HTR-8/SVneo (cell line): ENCODE measurements at places on chromosomes 5 and 9.
A peak's percentile ranks its signal among the peaks of the same experiment; 100 is the strongest.

DNA sequence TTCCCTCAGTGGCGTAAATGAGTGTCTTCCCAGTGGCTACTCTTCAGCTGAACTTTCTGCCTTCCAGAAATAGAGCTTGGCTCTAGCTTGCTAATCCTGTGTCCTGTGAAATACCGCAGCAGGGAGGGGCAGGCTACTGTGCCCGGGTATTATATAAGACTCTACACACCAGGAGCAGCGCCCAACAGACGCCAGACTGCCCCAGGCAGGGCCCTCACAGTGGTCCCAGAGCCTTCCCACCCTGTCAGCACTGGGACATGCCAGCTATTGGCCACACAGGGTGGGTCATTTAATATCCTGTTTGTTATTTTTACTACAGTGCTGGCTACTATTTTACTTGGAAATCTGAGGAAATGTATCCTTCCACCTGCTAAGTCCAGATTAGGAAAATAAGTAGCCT lies 121.0 kb downstream of the FEM1C start:
- DNase-seq: no peak

DNA sequence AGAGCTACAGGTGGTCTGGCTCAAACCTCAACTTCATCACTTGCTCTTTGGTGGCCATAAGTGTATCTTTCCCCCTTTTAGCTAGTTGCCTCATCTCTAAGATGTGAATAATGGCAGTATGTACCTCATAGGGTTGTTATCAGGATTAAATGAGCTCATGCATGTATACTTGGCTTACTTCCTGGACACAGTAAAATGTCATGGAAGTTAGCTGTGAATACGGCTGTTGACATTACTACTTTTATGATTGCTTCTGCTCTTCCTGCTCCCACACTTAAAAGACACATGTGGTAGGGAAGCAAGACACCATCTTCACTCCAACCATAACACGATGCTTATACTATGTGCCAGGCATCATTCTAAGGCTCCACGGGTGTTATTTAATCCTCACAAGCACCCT lies 114.5 kb upstream of the GPR151 start:
- no peak for DNase-seq

- no peak for DNase-seq
These were observed 108.1 kb upstream of the IL6ST start for GRCh38 chr5:56102889-56103288.

DNA sequence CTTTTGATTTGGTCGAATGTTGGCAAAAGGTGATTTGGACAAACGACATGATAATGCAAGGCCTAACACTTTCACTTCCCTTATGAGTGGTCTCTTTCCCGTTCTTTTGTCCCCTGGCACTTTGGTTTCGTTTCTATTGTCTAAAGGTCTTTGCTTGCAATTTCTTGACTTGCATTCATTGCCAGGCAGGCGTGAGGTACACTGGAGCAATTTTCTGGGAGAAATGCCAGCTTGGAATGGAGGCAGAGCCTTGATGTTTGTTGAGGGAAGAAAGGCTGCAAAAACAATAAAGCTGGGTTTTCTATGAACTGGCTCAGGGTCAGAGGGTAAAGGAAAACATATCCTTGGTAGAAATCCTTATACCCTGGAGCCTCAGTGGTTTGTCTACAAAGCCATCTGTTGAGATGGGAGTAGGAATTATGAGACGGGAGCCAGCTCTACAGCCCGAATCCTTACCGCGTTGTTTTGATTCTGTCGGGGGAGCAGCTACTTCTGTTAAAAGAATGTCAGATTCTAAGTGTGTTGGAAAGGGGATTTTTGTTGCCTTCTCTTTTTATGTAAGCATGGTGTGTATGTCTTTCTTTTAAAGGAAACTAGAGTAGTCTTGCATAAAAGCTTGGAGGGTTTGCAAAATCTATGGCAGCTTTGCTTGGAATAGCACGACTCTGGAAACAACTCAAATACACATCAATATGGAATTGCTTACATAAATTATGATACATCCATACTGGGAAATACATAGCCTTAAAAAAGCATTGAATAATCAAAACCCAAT lies 158.9 kb downstream of the RMI1 start:
- no peak for DNase-seq

DNA sequence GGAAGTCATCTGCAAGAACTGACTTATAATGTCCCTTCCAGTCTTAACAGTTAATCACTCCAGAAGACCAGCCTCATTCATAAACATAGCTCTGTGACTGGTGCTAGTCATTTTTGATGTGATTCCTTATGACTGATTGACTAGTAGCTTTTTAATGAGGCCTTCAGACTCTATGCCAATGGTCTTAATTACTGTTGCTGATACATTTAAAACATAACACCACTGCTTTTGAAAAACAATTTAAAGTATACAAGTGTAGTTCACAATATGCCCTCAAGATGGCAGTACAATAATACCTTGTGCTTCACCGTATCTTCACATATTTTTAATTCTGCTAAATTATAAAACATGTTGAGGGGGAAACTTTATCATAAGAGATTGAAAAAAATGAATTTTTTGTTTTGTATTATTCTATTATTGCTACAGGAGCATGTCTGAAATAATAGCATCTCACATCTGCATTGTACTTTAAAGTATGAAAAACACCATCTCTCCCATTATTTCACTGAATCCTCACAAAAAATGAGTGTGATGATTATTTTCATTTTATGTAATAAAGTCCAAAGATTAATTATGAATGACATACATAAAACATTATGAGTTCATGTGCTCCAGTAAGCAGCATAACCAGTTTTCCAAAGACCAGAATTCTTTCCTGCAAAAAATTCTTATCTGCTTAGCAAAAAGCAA lies 55.2 kb upstream of the SHISAL2B start:
- no peak for DNase-seq

- no peak for DNase-seq
These were observed 300.0 kb downstream of the MAST4 start for GRCh38 chr5:66896171-66896570.

GRCh38 chr5:38104497-38105230 lies 153.7 kb upstream of the EGFLAM start:
- DNase-seq: peak; percentile 64

GRCh38 chr9:83312537-83312936 lies 225.7 kb downstream of the FRMD3 start:
- no peak for DNase-seq

GRCh38 chr9:98811051-98811650 lies 3.7 kb downstream of the GALNT12 start:
- no peak for DNase-seq

DNA sequence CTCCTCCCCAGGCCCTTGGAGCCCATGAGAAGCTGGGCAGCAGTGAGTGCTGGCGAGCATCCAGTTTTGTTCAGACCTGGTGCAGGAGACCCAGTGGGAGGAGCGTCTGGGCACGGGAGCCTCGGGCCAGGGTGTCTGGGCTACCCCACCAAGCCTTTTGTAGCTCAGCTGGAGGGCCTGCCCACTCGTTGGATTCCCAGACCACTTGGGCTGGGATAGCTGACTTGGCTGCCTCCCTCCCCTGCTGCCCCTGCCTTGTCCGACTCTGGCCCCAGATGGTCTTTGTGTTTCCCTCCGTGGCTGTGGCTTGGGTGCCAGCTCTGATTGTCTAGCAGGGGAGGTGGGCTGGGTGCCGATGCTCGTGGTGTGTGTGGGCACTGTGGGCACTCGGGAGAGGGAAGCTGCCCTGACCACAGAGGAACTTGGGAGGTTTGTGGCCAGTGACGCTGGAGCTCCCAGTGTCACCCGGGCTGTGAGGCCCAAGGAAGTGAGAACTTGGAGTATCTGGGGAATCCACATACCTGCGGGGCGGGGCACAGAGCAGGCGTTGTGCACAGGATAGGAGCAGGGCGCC lies 47.3 kb downstream of the WNK2 start:
- no peak for DNase-seq

- DNase-seq: no peak
These were observed 282.2 kb downstream of the TAF11L14 start for GRCh38 chr5:17916446-17916845.

GRCh38 chr9:16974436-16974835 lies 104.0 kb upstream of the BNC2 start:
- DNase-seq: no peak

DNA sequence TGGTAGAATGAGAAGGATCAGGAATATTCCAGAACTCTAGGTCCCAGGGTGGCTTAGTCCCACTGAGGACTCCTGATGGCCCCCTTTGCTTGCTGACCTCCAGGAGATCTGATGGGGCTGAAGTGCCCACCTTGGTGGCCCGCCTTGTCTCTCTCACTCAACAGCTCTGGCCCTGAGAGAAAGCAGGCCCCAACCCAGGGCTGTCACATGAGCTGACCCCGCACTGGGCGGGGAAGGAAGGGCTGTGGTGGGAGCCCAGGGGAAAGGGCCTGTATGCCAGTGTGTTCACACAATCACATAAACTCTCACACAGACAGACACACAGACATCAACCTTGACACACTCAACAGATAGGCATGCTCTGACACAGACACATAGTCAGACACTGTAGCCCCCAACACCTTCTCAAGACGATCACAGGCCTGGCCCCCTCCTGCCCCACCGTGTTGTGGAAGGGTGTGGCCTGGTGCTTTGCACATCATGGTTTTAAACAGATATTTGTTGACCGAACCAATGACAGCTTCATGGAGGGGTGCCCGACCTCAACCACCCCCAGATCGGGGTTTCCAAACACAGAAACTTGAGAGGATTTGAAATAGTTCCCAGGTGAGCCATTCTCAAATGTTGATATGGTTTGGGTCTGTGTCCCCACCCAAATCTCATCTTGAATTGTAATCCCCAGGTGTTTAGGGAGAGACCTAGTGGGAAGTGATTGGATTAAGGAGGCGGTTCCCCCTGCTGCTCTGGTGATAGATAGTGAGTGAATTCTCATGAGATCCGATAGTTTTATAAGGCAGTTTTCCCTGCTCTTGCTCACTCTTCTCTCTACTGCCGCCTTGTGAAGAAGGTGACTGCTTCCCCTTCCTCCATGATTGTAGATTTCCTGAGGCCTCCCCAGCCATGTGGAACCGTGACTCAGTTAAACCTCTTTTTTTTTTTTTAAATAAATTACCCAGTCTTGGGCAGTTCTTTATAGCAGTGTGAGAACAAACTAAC lies 48.5 kb upstream of the HAND1 start:
- DNase-seq: no peak

DNA sequence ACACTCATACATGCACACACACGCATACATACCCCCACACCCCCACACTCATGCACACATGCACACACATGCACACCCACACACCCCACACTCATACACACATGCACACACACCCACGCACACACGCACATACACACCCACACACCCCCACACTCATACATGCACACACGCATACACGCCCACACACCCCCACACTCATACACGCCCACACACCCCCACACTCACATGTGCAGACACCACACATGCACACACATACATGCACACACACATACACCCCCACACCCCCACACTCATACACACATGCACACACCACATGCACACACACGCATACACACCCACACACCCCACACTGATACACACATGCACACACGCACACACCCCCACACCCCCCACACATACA lies 118.3 kb downstream of the COL5A1 start:
- no peak for DNase-seq

GRCh38 chr5:123422433-123423277 lies 548 bp downstream of the CEP120 start:
- DNase-seq: peak; percentile 5

DNA sequence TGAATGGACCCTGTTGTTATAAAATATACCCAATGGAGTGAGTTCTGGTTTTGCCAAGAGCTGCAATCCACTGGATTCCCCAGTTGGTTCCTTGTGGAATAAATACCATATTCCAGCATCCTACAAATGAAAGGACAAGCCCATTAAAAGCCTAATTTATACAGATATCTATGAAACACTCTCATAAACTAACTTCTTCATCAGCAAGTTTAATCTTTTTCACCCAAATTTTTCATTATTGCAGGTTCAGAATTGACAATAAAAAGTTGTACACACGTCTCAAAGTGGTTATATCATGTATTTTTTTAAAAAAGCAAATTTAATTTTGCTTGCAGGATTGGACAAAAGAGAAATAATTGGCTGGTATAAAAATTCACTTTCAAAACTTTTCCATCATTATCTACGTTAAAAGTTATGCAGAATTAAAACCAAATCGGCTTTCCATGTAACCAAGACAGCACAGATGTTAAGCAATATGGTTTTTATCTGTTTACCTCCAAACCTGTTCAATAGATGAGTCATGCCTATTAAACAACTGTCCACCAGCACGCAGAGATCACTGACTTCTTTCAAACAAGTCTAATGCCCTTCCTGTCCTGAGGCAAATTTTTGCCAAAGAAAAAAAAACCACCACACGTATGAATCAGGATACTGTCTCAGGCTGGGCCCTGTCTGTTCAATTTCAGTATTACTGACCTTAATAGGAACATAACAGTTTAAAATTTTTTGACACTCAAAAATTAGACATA lies 42.5 kb downstream of the CEMIP2 start:
- DNase-seq: peak; percentile 79

- DNase-seq: no peak
These were observed 554.0 kb upstream of the ARRDC3 start for GRCh38 chr5:91937121-91937520.

- DNase-seq: no peak
These were observed 50.2 kb downstream of the SMC2 start for GRCh38 chr9:104144336-104144735.

GRCh38 chr9:89097219-89097618 lies 81.4 kb downstream of the SHC3 start:
- DNase-seq: no peak

DNA sequence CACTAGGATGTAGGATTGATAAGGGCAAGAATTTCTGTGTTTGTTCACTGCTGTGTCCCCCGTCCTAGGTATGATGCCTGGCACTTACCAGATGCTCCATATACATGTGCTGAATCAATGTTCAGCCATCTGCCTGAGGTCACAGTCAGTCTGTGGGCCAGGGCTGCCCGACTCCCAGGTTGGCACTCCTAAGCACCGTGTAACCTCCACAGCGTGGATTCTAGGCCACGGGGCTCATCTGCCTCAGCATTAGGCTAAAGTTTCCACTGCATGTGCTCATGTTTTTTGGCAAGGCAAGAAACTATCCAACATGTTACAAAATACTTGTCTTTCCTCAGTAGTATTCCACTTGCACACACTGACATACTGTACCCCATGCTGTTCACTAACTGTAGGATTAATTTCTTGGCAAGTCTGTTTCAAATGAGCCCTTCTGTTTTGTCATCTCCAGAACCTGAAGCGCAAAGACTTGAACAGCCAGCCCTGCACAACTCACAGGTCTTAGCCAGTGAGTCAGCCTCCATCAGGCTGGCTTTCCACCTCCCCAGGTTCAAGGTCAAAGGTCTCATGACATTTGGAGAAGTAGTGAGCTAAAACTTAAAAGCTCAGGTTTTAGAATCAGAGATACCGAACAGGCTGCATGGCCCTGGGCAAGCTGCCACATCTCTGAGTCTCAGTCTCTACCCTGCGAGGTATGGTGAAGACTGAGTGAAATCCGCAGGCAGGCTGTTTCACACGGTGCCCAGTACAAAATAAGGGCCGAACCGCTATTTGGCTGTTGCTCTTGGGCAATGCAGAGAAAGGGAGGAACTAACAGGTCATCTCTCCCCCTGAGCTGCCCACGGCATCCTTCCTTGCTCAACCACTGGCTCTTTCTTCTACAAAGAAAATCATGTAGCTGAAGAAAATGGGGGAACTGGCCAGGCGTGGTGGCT lies 7.2 kb downstream of the TOR1A start:
- DNase-seq: no peak

GRCh38 chr5:135189024-135189423 lies 155.0 kb upstream of the PITX1 start:
- DNase-seq: no peak

GRCh38 chr9:29213417-29214153 lies 1640.3 kb upstream of the C9orf72 start:
- no peak for DNase-seq
